ENCODE measurements at places on chromosomes 16 and 17.
A peak's percentile ranks its signal among the peaks of the same experiment; 100 is the strongest.

DNA sequence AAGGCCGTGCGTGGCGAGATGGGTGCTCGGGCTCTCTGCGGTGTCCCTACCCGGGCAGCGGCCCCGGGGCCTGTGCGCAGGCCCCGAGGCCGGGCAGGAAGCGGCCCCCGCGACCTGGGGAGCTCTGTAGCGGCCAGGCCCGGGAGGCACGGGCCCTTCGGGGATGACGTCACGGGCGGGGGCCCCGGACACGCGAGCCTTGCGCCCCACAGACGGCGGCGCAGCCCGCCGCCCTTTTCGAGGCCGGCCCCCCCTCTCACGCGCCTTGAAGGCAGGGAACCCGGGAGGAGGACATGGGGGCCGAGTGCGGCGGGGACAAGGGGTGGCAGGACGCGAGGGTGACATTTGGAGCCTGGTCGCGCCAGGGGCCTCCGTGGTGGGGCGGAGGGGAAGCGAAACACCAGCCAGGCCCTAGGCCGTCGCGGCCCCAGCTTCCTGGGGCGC lies 1.1 kb downstream of the RAI1 start:
- DNase-seq, result peak; percentile 48

GRCh38 chr16:22962905-22963304 lies 148.9 kb downstream of the HS3ST2 start:
- no peak for DNase-seq

- DNase-seq, result no peak
Observed at GRCh38 chr17:18064053-18064452, 23.7 kb upstream of the DRG2 start.

- no peak for DNase-seq
Observed at GRCh38 chr16:10744370-10745030, 858 bp downstream of the NUBP1 start.

- no peak for DNase-seq
Observed at GRCh38 chr16:68365167-68365817, 54.5 kb downstream of the PRMT7 start.

- DNase-seq, result no peak
Observed at GRCh38 chr17:75096082-75096625, 8.4 kb downstream of the SLC16A5 start.

DNA sequence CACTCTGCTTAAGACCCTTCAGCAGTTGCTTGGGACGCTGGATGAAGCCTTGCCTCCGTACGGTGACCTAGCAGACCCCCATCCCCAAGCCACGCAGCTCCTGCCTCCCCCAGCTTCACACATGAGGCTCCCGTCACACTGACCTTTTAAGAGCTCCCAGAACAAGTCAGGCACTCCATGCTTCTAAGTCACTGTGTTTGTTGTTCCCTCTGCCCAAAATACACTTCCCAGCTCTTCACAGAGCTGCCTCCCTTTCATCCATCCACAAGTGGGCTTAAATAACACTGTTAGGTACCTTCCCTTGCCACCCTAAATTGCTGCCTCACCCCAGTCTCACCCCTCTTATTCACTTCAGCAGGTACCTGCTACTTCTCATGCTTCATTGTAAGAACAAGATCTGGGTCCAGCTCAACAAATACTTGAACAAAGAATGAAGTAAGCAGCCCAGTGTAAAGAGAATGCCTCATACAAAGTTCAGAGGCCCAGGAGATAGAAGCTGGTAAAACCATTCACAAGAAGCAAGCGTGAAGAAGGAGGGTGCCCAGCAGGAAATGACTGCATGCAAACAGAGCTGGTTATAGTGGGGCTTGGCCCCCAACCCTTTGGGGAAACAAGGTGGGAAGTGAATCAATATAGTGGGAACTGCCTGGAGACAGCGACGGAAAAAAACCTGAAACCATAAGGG lies 5.8 kb downstream of the ZC3H7A start:
- DNase-seq, result no peak

- no peak for DNase-seq
Observed at GRCh38 chr16:12971241-12971640, 69.8 kb downstream of the SHISA9 start.

DNA sequence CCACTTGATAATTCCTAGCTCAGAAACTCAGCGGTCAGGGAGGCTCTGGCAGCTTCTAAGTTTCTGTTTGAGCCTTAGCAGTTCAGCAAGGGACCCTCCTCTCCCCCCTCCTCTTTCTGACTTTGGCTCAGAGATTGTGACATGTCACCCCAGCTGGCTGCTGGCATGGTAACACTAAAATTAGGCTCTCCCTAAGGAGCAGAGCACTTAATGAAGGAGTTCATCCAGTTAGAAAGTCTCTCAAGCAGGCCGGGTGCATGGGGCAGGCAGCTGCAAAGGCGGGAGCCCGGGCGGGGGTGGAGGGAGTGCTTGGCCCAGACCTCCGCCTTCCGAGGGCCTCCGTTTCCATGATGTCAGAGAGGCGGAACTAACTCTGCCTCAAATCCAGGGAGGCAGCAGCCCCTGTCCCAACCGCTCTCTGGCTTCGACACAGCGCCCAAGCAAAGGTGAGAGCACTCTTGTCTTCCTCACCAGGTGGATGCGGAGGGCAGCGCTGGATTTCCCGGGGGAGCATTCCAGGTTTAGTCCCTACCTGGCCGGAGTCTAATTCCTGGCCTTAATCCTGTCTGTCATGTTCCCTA lies 128.0 kb upstream of the PLCG2 start:
- no peak for DNase-seq

- DNase-seq, result no peak
Observed at GRCh38 chr17:28553000-28553505, 629 bp upstream of the UNC119 start.

GRCh38 chr16:53043986-53044601 lies 8.6 kb downstream of the CHD9NB start:
- no peak for DNase-seq

DNA sequence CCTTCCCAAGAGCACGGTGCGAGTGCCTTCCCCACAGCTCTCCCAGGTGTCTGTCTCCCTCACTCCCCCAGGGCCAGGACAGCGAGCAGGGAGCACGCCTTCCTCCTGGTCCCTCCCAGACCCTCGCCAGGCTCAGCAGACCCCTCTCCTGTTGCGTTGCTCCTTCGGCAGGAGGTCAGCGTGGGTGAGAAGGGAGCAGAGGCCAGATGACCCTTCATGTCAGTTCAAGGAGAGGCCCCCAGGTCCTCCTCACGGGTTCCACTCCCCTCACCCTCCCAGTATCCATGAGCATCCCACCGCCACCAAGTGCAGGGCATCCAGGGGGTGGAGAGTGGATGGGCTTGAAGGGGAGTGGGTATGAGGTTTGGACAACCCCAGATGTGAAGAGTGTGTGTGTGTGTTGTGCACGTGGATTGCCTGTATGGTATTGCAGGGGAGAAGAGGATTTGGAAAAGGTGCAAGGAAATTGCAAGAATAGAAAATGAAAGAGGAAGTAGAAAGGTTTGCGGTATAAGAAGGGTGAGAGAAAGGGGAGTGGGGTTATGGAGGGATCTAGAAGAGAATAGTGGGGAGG lies 17.7 kb downstream of the SGCA start:
- DNase-seq, result no peak

DNA sequence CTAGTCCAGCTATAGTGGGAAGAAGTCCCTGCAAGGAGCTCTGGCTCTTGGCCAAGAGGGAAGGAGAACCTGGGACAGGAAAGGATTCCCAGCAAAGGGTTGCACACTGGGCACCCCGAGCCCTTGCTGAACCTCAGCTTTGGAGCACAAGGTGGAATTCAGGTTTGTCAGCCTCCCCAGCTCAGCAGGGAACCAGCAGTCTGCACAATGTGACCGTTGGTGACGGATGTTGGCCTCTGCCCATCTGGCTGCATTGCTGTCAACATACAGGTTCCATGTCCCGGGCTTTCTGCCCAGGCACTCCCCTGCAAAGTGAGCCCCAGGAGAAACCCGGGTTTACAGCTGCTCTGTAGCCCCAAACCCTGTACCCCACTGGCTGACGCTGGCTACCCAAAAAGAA lies 6.7 kb downstream of the RPRML start:
- no peak for DNase-seq

- DNase-seq, result no peak
Observed at GRCh38 chr17:61684172-61684571, 93.2 kb upstream of the NACA2 start.

GRCh38 chr17:6347776-6348175 lies 87.1 kb downstream of the AIPL1 start:
- no peak for DNase-seq

GRCh38 chr16:88589441-88589840 lies 19.2 kb downstream of the ZC3H18 start:
- DNase-seq, result no peak

- peak; percentile 82 for DNase-seq
Observed at GRCh38 chr17:44385287-44386181, 3.9 kb downstream of the ITGA2B start.

- DNase-seq, result no peak
Observed at GRCh38 chr17:73787076-73788059, 143.1 kb upstream of the SDK2 start.

GRCh38 chr17:14297161-14297851 lies 3.6 kb upstream of the HS3ST3B1 start:
- no peak for DNase-seq

- no peak for DNase-seq
Observed at GRCh38 chr16:68802190-68802589, 41.1 kb upstream of the TANGO6 start.

Measured in stimulated activated CD4-positive, alpha-beta T cell treated with anti-CD3 and anti-CD28 coated beads, Interleukin-1b, Interleukin-23, amount 100 ng/mL, for 4 hours (primary cell).